ENCODE measurements at places on chromosomes 2 and 18.

- no peak for DNase-seq
Observed at GRCh38 chr18:46469186-46469915, 187.7 kb downstream of the LOXHD1 start.

- DNase-seq, result no peak
Observed at GRCh38 chr2:219084791-219085190, 24.1 kb upstream of the IHH start.

DNA sequence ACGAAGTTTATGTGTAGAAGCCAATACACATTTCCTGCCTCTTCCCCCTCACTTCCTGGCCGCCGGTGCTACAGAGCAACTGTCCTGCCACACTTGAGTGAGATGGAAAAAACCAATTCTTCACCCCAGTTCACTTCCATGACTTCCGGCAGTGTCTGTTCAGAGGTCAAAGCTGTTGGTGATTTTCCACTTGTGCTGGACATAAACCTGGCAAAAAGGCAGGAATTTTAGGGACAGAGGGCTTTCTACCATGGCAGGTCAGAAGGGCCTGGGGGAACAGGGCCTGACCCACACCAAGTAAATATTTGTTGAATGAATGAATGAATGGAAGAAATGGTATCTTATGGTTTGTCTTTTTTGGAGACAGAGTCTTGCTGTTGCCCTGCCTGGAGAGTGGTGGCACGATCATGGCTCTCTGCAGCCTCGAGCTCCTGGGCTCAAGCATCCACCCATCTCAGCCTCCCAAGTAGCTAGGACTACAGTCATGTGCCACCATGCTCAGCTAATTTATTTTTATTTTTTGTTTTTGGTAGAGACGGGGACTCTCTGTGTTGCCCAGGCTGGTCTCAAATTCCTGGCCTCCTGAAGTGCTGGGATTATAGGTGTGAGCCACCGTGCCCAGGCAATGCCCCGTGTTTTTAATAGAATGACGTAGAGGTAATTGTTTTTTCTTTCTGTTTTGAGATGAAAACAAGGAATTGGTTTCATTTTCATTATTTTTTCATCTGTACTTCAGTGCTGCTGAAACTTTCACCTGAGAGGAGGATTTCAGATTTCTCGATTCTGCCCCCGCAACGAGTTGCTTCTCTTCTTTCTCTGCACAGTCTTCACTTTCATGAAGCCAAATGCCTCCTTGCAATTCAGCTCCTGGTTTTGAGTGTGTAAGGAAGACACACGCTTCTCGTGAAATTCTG is 48.0 kb upstream of the LPIN2 start:
- no peak for DNase-seq

- DNase-seq, result no peak
Observed at GRCh38 chr2:59025157-59025757, 784.1 kb upstream of the FANCL start.

GRCh38 chr2:72261076-72261475 is 113.4 kb upstream of the CYP26B1 start:
- DNase-seq, result no peak

GRCh38 chr2:212998626-212999359 is 152.6 kb downstream of the IKZF2 start:
- DNase-seq, result no peak

- DNase-seq, result no peak
Observed at GRCh38 chr18:7958897-7959146, 391.7 kb downstream of the PTPRM start.

DNA sequence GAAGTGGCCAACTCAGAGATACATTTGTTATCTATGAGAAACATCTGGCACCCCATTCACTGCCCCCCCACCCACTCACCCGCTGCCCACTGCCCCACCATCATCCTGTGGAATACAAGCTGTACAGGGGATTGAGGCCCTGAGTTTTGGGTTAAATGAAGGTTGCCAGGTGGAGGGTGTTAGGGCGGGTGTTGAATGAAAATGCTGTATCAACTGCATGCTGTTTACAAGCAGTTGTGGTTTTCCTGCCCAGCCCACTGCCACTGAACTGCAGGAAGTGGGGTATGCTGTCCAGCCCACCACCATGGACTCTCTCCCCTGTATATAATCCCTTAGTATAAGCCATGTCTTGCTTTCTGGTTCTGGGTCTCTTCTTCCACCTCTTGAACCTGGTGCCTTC is 481.9 kb downstream of the METTL4 start:
- DNase-seq, result no peak

DNA sequence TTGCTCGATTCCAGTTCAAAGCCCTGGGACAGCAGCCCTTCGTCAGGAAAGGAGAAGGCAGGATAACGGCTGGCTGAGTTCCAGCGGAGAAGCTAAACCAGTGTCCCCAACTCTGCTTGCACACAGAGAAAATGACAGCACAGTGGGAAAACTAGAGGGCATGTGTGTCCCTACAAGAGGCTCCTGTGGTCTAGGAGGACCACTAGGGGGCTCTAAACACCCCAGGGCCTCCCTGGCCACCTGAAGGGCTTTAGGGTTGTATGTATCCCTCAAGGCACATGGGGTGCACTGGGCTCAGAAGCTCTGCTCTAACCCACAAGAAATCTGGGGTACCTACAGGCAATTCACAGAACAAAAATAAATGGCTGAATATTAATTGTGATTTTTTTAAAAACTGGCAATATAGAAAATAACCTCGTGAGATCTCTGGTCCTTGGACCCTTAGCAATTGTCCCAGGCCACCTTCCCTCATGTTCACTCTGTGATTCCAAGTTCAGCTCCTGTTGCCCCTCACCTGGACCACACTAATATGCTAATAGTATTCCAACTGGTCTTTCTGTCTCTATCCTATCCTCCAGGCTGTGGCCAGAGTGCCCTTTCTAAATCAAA is 17.5 kb downstream of the STAT1 start:
- no peak for DNase-seq

DNA sequence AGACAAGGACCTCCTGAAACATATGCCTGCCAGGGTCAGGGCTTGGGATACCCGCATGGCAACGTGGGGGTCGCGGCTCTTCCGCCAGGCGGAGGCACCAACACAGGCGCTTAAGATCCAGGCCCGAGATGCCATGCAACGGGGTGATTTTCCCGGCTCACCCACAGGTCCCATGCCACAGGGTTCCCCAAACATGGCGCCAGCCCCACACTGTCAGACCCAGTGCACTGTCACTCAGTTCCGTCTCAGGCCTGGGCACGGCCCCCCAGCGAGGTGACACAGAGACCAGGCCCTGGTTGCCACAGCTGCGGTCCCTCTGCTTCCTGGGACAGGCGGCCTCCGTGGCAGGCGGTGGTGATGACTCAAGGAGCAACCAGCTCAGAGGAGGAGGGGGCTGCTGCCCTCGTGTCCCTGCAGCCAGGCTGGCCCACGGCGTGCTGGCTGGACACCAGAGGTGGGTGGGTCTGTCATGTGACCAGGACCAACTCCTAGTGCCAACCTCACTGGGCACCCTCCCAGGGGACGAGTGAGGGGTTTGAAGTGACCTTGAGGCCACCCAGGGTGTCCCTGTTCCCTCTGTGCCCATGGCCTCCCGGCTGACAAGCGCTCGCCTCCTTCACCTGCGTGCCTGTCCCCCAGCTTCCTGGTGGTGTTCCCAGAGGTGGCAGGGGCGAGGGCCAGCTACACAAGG is 4.9 kb downstream of the PDCD1 start:
- no peak for DNase-seq

Measured in stimulated activated CD8-positive, alpha-beta memory T cell treated with anti-CD3 and anti-CD28 coated beads, Interleukin-7, amount 100 ng/mL, for 1 hour (primary cell).